ENCODE measurements at places on chromosomes 6 and 20.

- DNase-seq, result no peak
These were observed 385.7 kb upstream of the MMS22L start for GRCh38 chr6:97668716-97669115.

GRCh38 chr20:22080985-22081384 lies 375.5 kb downstream of the PAX1 start:
- no peak for DNase-seq

DNA sequence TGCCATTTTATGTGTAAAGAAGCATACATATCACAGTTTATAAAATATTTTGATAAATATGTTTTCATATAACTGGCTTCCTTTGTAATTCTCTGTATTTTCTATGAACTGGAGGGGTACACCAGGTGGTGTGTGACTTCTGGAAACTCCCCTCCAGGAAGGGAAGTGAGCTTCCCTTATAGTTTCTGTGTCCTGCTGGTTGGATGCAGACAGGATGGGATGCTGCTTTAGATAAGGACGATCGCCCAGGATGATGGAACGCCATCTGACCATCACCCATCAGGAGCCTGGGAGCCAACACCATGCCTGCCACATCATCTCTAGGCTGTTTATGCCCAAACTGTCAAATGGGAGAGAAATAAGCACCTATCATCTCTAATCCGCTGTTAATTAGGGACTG lies 66.1 kb downstream of the SULF2 start:
- no peak for DNase-seq

- DNase-seq, result no peak
These were observed 395.3 kb upstream of the BTBD3 start for GRCh38 chr20:11522366-11522741.

DNA sequence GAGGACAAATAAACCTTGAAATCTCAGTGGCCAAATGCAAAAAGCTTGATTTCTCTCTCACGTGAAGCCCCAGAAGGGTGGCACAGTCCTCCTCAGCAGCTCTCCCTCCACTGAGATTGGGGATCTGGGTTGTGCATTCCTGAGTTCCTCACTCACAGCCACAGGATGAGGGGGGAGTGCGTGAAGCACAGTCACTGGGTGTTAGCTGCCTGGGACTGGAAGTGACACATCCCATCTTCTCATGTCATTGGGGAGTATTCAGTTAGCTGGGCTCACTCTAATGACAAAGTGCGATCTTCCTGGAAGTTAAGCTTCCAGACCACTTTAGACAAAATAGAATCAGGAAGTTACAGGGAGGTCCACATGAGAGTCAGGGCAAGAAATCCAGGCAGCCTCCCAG lies 192.2 kb upstream of the LRFN2 start:
- no peak for DNase-seq
